ENCODE measurements at places on chromosomes 2 and 18.

DNA sequence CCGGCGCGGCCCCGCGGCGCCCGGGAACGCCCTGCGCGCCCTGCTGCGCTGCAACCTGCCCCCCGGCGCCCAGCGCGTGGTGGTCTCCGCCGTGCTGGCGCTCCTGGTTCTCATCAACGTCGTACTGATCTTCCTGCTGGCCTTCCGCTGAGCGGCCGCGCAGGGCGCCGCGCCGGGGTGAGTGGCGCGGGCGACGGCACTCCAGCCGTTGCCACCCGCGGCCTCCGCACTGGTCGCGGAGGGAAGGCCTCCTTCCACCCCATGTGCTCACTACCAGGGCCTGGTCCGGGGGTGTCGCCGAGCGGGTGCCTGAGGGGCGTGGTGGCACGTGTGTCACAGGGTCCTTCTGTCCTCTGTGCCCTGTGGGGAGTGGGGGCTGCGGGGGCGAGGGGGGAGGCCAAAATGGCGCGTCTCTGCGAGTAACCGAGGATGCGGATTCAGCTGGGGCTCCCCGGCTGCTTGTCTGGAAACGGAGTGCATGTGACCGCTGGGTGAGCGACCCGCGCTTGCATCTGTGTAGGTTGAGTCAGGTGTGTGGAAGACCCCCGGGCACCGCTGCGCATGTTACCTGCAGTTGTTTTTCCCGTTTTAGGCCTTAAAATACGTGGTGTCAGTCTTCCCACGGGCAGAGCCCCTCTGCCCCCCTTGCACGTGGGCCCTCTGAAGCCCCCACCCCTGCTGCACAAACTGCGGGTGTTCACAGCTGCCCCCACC is 58.0 kb downstream of the FAM168B start:
- DNase-seq = no peak

GRCh38 chr2:216829533-216829932 is 30.3 kb downstream of the TNP1 start:
- DNase-seq = no peak

GRCh38 chr18:36695806-36696205 is 133.0 kb downstream of the TPGS2 start:
- no peak for DNase-seq

DNA sequence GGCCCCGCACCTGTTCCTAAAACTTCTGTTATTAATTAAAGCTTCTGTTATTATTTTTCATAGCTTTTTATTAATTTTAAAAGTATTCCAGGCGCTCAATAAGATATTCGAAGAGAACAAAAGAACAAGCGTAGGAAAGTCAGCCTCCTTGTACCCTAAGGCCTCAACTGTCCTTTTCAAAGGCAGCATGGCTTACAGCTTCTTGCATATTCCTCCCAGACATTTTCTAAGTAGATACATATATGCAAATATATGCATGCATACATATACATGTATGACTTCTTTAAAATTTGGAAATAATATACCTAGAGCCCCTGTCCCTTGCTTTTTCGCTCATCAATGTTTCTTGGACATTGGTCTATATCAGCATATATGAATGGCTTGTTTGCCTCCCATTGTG is 12.3 kb downstream of the GPR55 start:
- DNase-seq = no peak

DNA sequence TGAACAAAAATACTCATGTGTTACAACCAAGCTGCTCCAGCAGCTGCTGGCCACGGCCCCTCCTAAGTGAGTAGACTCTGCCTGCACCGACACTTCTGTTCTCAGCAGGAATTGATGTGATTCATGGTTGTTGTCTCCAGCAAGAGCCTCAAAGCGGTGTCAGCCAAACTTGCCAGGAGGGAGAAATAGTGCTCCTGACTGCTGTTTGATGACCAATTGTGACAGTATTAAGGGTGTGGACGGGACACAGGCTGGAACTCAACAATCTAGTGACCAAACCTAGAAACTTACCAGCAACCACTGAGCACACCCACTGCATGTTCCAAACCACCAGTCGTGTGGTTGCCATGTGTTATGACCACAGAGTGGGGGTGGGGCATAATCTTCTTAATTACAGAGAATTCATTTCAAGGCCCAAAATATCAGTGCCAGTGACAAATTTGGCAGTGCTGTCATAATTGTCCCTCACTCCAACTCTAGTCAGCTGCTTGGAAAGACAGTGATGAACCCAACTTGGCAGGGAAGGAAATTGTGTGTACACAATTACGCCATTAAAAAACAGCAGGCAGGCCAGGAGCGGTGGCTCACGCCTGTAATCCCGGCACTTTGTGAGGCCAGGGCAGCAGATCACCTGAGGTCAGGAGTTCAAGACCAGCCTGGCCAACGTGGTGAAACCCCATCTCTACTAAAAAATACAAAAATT is 30.4 kb downstream of the FBLN7 start:
- no peak for DNase-seq

DNA sequence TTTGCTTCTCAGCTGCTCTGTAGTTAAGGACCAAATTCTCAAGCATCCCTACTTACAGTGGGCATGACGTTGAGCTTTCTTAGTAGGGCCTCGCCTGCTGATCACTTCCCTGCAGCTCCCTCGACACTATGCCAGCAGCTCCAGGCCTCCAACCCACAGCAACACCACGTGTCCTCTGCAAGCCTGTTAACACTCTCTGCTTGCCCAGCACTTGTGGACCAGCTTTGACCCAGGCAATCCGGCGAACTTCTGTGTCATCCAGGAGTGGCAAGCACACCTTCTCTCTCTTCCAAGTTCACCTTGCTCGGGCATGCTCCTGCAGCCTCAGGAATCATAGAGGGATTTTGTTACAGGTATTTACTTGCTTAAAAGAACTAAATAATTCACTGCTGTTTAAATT is 138.6 kb upstream of the FHL2 start:
- no peak for DNase-seq

- DNase-seq = no peak
Observed at GRCh38 chr18:46756559-46757201, at the start of gene ST8SIA5. TSS of gene ST8SIA5 (minus strand) at chr18:46757053. CDS start at chr18:46756508, 545 bp downstream.

DNA sequence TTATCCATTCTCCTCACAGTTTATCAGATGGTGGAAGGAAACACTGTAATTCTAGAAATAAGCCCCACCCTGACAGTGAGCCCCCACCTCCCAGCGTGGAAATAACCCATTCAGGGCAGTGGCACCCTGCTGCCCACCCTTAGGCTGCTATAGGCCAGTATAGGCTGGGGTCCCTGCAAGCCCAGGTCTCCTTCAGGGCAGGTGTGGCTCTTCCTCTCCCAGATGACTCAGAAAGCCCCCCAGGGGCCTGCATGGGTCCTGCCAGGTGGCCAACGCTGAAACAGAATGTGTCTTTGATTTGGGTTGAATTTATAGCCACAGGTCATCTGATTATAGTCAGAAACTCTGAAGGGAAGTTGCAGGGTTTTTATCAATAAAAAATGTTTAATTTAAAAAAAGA is 136.4 kb downstream of the SH3RF3 start:
- no peak for DNase-seq

DNA sequence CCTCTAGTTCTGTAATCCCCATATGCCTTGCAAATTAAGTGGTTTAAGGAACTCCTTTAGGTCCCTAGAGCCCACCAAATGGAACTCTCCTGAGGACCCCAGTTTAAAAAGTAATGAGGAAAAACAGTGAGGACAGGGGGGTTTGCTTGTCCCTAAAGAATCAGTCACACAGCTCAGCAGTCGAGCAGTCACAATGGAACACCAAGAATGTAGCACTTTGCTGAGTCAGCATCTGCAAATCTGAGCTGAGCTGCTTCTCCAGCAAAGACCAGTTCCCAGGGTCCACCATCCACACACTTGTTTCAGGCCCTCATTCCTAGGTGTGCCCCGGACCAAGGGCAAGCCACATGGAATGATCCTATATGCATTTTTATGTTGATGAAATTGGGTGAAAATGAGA is 46.2 kb upstream of the NEDD4L start:
- no peak for DNase-seq

- no peak for DNase-seq
Observed at GRCh38 chr2:17363846-17364245, 154.4 kb downstream of the RAD51AP2 start.

- no peak for DNase-seq
Observed at GRCh38 chr2:2573658-2574293, 242.7 kb upstream of the MYT1L start.

GRCh38 chr2:222052934-222053367 is 245.8 kb downstream of the PAX3 start:
- DNase-seq = no peak

DNA sequence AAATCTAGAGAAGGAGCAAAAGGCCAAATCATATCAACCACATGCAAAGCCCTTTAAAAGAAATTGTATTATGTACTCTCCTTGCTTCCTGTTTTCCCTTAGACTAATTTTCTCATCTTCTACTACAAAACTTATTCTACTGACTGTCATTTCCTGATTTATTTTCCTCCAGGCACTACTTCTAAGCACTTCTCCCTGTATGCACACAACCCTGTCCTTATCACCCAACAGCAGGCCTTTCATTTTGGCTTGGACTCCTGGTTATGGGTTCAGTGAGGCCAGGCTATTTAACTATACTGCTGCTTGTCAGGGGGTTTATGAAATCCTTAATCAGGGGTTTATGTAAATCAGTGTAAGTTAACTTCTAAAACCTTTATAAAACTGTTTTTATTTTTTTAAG is 205.1 kb upstream of the FAM98A start:
- DNase-seq = no peak

DNA sequence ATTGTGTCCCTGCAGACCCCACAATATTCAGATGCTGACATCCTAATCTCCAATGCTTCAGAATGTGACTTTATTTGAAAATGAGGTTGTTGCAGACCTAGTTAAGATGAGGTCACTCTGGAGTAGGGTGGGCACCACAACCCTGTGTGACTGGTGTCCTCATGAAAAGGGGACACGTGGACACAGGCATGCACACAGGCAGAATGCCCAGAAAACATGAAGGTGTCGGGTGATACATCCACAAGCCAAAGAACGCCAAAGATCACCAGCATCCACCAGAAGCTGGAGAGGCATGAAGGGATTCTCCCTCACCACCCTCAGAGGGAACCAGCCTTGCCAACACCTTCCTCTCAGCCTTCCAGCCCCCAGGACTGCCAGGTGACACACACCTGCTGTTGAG is 69.3 kb downstream of the AFF3 start:
- DNase-seq = no peak

DNA sequence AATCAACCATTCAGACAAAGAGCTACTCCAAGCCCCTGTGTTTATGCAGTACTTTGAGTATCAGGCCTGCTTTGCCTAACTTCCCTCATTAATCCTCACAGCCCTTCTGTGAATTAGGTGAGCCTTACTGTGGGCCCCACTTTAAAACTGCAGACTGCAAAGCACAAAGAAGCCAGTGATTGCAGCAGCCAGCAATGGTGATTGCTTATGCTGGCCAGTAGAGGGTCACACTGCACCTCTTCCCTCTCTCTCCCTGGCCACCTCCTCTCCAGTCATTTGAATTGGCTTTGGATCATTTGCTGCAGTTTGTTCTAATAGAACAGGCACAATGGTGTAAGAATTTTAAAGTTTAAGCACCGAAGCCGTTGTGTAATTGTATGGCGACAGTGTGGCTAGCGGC is 229.9 kb downstream of the AGPS start:
- DNase-seq = peak; percentile 66

GRCh38 chr2:199798831-199799580 is 52.0 kb downstream of the FTCDNL1 start:
- peak; percentile 78 for DNase-seq

DNA sequence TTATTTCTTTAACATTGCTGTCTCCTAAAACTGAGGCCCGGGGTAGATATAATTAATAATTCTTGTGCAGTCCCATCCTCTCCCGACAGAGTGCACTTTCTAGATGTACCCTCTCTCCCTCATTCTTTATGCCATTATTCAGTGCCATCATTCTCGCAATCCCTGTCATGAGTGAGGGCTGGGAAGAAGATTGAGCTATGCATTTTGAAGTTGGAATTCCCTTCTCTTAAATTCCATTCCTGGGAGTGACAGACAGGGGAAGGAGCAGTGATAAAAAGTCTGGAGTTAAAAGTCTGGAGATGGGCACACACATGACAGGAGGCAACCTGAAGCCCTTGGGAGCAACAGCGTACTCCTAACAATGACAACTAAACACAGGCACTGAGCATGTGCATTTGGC is 2.6 kb upstream of the KCNE4 start:
- DNase-seq = no peak

GRCh38 chr18:35038881-35039491 is 2.2 kb upstream of the MAPRE2 start:
- DNase-seq = no peak

- no peak for DNase-seq
Observed at GRCh38 chr2:23689131-23689700, 237.7 kb downstream of the ATAD2B start.

DNA sequence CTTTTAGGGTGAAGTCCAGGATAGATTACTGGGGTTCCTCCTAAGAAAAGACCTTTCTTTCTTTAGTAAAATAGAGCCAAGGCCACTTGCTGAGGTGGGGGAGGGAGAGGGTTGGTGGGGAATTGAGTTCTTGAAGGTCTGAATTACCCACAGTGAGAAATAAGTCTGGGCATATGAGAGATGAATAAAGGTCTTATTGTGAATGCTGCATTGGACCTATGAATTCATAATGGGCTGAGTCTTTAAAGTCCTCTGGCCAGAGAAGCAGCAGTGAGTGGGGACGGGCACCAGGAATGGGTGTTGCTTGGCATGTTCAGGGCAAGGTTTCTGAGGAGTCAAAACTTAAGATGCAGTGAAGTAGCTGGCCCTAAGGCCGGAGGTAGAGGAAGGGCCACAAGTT is 10.5 kb downstream of the MAPRE3 start:
- no peak for DNase-seq

- DNase-seq = no peak
Observed at GRCh38 chr2:196601430-196602306, 37.8 kb upstream of the CCDC150 start.

DNA sequence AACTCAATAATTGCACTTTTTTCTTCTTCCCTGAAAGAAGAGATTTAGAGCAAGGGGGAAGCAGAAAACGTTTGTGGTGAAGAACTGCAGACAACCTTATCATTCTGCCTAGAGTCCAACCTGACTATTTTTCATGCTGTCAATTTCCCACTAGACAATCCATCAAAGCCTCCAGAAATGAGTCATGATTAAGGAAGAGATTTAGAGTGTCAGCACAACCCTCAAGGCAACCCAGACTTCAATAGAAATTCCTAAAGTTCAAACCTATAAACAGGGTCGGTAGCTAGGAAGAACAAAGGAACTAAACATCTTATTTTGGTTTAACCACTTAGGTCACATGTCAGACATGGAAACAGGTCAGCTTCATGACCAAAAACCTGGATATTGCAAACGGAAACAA is 86.9 kb downstream of the SLC25A12 start:
- no peak for DNase-seq

Data from midbrain (tissue), 1 donor.